Glutamatergic neuron (in vitro differentiated cells): ENCODE measurements at places on chromosomes 7 and 10. TPM values are rescaled to one million over a fixed set of nuclear protein-coding genes. Genes with fewer than 3 reads are reported as not detected.

Gene SPAG6
- not detected for total RNA-seq

Gene VAX1
- total RNA-seq: 0.27 TPM

Gene ZP3
- 3.4 TPM for total RNA-seq

Gene PARP12
- 0.15 TPM for total RNA-seq

Gene HMX3
- not detected for total RNA-seq

Gene IFIT2
- not detected for total RNA-seq

DNA sequence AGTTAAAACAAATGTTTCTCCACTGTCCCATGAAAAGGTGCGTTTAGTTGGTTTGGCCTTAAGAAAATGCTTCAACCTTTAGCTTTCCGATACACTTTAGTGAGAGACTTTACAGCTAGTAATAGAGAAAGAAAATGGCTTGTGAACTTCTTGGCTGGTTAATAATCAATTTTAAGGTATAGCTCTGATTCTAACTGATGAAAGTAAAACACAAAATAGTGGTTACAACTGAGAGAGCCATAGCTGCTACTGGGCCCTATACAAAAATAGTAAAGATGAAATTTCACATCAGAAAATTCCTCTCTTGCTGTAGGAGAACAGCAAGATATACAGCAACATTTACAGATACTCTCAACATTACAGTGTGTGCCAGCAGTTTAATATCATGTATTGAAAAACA is 371.4 kb downstream of the PHTF2 start:
- H3K36me3 ChIP-seq: no peaks in the 10 kb centered on the region
- H3K4me3 ChIP-seq: no peak overlapping the region
- no peaks in the 10 kb centered on the region for H3K27me3 ChIP-seq
- no peak for DNase-seq

DNA sequence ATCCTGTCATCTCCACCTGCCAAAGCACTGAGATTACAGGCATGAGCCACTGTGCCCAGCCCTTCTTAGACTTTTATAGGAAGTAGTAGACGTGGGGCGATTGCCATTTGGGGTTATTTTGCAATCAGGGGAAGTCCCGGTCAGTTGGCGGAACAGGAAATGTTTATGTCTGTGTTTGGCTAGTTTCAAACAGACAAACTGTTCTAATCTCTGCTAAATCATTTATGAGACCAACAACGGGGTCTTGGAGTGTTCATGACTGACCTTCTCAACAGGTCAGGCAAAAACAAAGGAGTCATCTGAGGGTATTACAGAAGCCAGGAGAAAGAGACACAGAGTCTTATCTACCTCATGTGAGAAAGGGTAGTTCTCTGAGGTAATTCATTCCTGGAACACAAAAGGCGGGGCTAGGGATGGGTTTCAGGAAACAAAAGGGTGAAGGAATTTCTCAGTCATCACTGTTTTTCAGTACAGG is 6.6 kb upstream of the TPK1 start:
- no peak overlapping the region for H3K27ac ChIP-seq
- no peak overlapping the region for H3K4me3 ChIP-seq
- H3K36me3 ChIP-seq: no peaks in the 10 kb centered on the region

GRCh38 chr10:84397735-84398144 is 69.4 kb downstream of the CCSER2 start:
- no peak overlapping the region for H3K4me3 ChIP-seq
- peaks cover 14% of the 10 kb centered on the region for H3K4me1 ChIP-seq
- peaks cover 4% of the 10 kb centered on the region for H3K27me3 ChIP-seq

DNA sequence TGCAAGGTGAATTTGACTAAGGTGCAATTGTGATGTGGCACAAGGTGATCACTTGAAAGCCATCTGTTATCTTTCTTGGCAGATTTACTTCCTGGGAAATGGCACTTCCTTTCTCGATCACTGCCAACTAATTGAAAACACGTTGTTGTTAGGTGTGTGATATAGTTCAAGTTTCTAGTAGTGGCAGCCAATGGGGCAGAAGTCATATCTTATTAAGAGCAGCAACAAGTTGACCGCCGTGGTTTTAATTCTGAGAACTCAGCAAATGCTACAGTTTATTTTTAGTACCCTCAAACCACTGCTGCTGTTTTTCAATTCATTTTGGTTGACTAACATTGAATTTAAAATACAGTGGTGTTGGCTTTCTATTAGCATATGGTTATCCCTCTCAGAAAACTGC is 1.6 kb downstream of the CHN2 start:
- H3K27ac ChIP-seq: no peak overlapping the region
- peak overlapping the region; percentile 98 for H3K4me3 ChIP-seq
- H3K36me3 ChIP-seq: no peaks in the 10 kb centered on the region
- no peak for DNase-seq
- H3K27me3 ChIP-seq: peaks cover 17% of the 10 kb centered on the region

GRCh38 chr7:38565289-38565688 is 65.9 kb downstream of the AMPH start:
- no peak for DNase-seq
- no peaks in the 10 kb centered on the region for H3K36me3 ChIP-seq
- H3K27ac ChIP-seq: no peak overlapping the region

DNA sequence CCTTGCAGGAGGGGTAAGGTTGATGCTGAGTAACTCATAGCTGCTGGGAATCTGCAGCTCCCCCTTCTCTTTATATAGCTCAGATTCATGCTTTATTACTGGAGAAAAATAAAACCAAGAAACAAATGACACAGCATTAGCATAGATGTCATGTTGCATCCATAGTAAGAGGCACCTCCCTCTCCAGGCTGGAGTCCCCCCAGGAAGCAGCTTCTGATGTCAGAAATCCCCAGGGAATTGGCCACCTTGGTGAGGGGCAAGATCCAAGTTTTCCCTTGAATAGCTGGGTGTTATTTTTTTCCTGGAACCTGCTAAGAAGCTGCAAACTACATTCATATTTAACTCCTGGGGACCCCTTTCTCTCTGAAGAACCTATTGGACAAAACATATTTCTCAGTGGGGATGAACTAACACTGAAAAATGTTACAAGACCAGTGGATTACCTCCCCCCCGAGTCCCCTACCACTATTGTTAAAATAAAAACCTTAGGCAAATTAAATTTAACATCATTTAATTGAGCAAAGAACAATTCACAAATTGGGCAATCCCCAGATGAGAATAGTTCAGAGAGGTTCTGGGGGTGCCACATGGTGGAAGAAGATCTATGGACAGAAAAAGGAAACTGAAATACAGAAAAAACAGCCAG is 163.7 kb upstream of the NAMPT start:
- H3K27me3 ChIP-seq: no peaks in the 10 kb centered on the region
- H3K27ac ChIP-seq: no peak overlapping the region
- DNase-seq: no peak
- H3K4me3 ChIP-seq: no peak overlapping the region

- H3K36me3 ChIP-seq: no peaks in the 10 kb centered on the region
- H3K4me1 ChIP-seq: no peaks in the 10 kb centered on the region
- H3K27ac ChIP-seq: no peak overlapping the region
- H3K4me3 ChIP-seq: no peak overlapping the region
- DNase-seq: no peak
- H3K27me3 ChIP-seq: no peaks in the 10 kb centered on the region
Measured at GRCh38 chr7:47102331-47102841, 479.5 kb downstream of the TNS3 start.
